LHCN-M2 (cell line): ENCODE measurements at places on chromosomes 13 and 19. TPM values are rescaled to one million over a fixed set of nuclear protein-coding genes. Genes with fewer than 3 reads are reported as not detected.
A peak's percentile ranks its signal among the peaks of the same experiment; 100 is the strongest.

Gene MUC16
- total RNA-seq: not detected in 2 replicates

DNA sequence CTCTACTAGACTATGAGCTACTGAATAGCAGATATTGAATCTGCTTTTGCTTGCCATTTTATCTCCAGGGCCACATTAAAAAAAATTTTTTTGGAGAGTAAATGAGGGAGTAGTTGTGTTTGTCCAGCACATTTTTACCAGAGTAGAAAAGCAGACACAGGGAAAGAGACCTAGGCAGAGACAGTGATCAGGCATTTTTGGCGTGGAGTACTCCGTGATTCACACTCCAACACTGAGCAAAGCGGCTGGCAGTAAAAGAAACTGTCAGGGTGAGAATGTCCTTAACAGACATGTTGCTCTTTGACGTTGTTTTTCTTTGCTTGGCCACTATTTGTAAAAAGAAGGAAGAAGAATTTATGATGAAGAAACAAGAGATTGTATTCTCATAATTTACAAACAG lies 304.0 kb downstream of the TDRD3 start:
- DNase-seq: no peak

GRCh38 chr13:106145070-106145469 lies 390.4 kb downstream of the EFNB2 start:
- no peak for DNase-seq

Gene COG3
- total RNA-seq: 28.3 and 29.8 TPM in 2 replicates

DNA sequence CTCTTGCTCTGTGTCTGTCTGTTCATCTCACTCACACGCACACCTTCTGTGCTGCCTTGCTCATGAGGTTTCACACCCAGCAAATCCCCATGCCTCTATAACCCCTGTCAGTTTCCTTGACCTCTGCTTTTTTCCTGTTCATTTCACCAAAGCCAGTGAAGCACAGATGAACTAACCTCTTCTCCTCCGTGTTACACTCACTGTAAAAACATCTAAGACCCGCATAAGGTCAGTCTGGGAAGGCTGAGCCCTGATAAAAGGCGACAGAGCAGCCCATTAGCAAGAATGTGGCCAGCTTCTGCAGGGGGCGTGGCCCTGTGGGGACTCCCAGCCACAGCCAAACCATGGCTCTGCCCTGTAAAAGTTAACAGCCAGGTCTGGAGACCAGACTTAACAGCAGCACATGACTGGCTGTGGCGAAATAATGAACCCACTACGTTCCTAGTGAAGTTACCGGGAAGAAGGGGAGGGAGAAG lies 42.8 kb upstream of the NPAS1 start:
- DNase-seq: peak; percentile 72

GRCh38 chr13:93818345-93818744 lies 591.7 kb downstream of the GPC6 start:
- DNase-seq: no peak

Gene CNN1
- 0.58 and 1.0 TPM in 2 replicates for total RNA-seq

Gene DACH1
- total RNA-seq: not detected in 2 replicates

DNA sequence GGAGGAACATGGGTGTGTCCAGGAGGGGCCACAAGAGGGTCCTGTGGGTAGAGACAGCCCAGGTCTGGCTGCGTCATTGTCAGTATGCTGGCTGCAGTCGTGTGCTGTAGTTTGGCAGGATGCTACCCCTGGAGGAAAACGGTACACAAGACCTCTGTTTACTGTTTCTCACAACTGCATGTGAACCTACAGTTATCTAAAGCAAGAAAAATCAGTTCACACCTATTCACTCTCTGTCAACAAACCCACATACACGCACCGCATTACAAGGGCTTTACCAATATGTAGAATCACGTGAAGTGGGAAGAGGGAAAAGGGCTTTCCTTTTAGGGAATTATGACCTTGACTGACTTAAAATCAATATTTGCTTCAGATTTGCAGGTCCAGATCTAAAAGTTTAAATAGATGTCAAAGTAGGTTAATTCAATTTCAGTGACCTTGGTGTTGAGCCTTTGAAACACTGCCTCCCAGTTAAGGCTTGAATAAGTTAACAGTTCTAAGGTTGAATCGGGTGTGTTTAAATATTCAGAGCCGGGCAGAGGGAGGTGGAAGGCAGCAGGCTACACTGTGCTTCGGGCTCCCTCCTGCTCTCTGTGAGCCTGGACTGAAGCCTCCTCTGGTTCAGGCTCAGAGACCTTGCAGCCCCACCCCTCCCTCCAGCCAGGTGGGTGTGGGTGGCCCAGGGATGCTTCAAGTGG lies 17.2 kb upstream of the MCF2L start:
- DNase-seq: no peak

GRCh38 chr19:18904334-18905057 lies 8.5 kb upstream of the CERS1 start:
- no peak for DNase-seq

Gene APOC1
- total RNA-seq: 2.5 and 5.1 TPM in 2 replicates

DNA sequence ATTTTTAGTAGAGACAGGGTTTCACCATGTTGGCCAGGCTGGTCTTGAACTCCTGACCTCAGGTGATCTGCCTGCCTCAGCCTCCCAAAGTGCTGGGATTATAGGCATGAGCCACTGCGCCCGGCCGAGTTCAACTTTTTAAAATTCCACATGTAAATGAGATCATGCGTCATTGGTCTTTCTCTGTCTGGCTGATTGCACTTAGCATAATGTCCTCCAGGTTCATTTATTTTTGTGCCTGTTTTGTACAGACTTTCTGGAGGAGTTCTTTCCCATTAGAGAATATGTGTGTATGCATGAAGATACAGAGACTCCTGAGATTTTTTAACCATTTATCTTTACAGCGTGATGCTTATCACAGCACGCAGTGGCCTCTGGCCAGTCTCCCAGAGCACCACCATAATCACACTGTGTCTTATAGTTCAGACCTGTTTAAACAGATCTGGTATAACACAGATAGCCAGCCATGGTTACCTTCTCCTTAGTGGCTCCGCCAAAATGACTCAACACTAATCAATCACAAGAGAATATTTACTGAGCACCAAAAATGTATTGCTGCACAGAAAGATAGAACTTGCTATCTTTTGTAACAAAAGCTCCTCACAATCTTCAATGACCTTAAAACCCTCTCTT lies 11.4 kb upstream of the STARD13 start:
- DNase-seq: no peak

- peak; percentile 22 for DNase-seq
Measured at GRCh38 chr19:56126983-56127780, 6.1 kb upstream of the ZNF787 start.

Gene ZNF726
- total RNA-seq: 5.0 and 6.0 TPM in 2 replicates

DNA sequence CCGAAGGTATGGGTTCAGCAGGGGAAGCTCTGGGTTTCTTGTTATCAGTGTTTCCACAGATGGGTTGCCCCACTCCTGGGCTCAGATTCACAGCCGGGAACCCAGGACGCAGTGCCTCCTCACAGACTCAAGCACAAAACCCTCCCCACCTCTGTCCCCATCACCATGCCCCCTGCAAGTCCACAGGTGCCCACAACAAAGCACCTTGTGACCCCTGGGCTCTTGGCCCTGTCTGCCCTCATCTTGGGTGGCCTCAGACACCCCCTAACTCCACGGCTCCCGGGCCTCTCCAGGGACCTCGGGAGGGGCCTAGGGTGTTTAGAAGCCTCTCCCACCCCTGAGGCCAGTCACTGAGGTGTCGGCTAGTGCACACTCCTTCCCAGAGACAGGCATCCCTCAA lies 231.7 kb downstream of the TUBA3C start:
- no peak for DNase-seq

DNA sequence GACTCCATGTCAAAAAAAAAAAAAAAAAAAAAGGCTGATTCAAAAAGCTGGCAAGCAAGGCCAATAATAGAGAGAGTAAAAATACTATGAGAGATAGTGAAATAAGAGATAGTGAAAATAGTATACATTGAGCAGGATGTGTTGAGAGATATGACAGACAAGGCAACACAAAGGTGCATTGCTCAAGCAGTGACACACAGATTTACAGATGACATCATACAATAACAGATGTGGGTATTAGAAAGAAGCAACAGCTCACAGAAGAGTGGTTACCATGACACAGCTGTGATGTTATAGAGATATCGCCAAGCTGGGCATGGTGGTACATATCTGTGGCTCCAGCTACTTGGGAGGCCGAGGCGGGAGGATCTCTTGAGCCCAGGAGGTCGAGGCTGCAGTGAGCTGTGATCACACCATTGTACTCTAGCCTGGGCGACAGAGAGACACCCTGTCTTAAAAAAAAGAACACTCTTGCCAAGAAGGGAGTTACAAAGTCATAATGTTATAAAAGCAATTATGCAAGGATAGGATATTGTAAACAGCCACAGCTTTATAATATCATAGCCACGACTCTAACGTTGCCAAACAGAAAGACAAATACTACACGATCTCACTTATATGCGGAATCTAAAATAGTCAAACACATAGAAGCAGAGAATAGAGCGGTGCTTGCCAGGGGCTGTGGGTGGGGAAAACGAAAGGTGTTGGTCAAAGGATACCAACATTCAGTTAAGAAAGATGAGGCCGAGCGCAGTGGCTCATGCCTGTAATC lies 10.3 kb downstream of the TNFSF9 start:
- DNase-seq: no peak

GRCh38 chr19:30718014-30718413 lies 345.8 kb downstream of the ZNF536 start:
- no peak for DNase-seq

GRCh38 chr19:5436106-5436947 lies 18.9 kb upstream of the ZNRF4 start:
- peak; percentile 9 for DNase-seq

Gene IGFLR1
- total RNA-seq: 5.1 and 11.7 TPM in 2 replicates

GRCh38 chr13:29270271-29270985 lies 325.1 kb downstream of the SLC7A1 start:
- DNase-seq: no peak

Gene VSTM1
- total RNA-seq: not detected in 2 replicates

GRCh38 chr19:16892868-16893685 lies 4.3 kb downstream of the F2RL3 start:
- no peak for DNase-seq

Gene ZNF507
- 6.4 and 8.7 TPM in 2 replicates for total RNA-seq

DNA sequence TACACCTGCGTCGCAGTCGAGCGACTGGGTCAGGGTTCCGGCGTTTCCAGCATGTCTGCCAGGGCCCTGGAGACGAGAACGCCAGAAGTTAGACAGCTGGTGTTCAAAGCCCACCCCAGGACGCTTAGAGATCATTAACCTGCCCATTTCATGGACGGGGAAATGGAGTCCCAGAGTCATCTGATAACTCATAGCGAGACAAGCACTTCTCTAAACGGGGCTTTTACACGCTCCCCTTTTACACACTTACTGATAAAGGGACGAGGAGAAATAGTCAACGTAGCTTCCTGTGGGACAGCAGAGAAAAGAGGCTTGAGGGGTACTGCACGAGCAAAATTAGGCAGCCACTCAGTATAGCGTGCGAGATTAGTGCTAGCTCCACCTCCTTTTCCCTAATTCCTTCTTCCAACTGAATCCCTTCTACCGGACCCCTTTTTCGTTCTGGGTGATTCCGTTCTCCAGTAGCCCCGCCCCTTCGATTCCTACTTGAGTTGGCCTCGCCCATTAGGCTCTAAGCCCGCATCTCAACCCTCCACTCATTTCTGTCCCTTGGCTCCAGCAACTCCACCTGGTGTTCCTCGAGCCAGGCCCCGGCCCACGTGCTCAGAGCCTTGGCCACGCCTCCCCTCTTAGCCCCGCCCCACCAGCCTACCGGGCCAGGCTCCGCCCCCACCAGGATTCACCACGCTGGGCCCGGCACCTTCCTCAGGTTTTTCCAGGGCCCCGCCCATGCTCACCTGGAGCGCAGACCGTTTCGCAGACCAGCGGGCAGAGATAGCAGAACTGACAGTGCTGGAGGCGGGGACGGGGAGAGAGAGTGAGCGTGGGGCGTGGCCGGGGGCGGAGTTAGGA lies 3.7 kb downstream of the HRC start:
- DNase-seq: peak; percentile 34

Gene PNMA8B
- 0.19 TPM in 1 of 2 replicates, not detected in the other for total RNA-seq

- DNase-seq: no peak
Measured at GRCh38 chr13:80945328-80945727, 604.4 kb upstream of the SPRY2 start.

- DNase-seq: no peak
Measured at GRCh38 chr13:23824371-23824770, 64.8 kb downstream of the MIPEP start.

Gene TEX29
- total RNA-seq: not detected in 2 replicates

DNA sequence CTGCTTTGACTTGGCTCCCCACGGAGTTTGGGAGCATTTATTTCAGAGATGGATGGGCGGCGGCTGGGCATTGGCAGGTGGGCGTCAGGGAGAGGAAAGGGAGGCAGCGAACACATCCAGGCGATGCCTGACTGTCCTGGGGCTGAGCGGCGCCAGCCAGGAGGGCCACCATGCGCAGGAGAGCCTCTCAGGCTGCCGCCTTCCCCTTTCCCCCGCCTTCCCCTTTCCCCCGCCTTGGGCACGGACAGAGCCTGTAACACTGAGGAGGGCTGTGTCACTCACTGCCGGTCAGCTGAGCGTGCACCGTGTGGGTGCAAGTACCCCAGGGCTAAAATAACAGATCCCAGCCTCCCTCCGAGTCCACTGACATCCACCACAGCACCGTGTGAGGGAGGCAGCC lies 11.4 kb downstream of the MCF2L start:
- DNase-seq: no peak

Gene DACT3
- total RNA-seq: 1.7 and 1.8 TPM in 2 replicates

DNA sequence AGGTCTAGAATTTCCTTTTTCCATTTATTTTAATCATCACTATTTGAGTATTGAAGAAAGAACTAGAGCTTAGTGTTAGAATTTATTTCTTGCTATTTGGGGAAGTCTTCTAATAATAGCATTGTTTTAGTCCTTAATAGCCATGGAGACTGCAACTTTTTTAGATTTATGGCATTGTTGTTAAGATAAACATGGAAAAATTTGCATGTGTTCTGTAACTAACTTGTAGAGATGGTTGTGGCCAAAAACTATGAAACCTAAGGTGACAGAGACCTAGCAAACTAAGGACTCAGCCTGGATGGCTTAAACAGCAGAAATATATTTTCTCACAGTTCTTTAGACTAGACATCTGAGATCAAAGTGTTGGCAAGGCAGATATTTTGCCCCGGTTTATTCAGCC lies 246.4 kb downstream of the SPRY2 start:
- no peak for DNase-seq
